ENCODE measurements at places on chromosomes 11 and 22.

GRCh38 chr11:120334894-120335462 lies 1.2 kb upstream of the ARHGEF12 start:
- DNase-seq, result peak; percentile 89

- DNase-seq, result no peak
Measured at GRCh38 chr11:107756553-107756952, 44.7 kb upstream of the SLN start.

GRCh38 chr11:72626414-72626936 lies 47.7 kb downstream of the PDE2A start:
- DNase-seq, result no peak

DNA sequence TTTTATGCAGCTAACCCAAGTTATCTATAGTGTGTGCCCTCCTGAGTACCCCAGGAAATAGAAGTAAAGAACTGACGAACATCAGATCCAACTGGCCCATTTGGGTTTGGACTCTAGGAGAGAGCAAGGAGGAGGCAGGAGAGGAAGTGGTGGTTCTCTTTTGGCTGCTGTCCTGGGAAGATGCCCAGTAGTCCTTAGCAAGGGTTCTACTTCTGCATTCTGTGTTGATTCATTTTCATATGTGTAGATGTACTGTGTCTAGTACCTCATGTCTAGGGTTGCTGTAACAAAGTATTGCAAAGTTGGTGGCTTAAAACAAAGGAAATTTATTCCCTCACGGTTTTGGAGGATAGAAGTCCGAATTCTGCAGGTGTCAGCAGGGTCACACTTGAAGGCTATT lies 6.6 kb upstream of the MMP27 start:
- no peak for DNase-seq

- no peak for DNase-seq
Measured at GRCh38 chr11:18145025-18145424, 12.7 kb downstream of the MRGPRX3 start.

- no peak for DNase-seq
Measured at GRCh38 chr11:91365986-91366585, 858.5 kb upstream of the FAT3 start.

- DNase-seq, result no peak
Measured at GRCh38 chr22:37369483-37369882, 57.8 kb downstream of the ELFN2 start.

- no peak for DNase-seq
Measured at GRCh38 chr11:102470251-102470650, 17.7 kb upstream of the TMEM123 start.

- no peak for DNase-seq
Measured at GRCh38 chr22:39144101-39144767, 8.2 kb downstream of the CBX7 start.

- DNase-seq, result no peak
Measured at GRCh38 chr22:20648306-20648903, 125.5 kb upstream of the SERPIND1 start.

DNA sequence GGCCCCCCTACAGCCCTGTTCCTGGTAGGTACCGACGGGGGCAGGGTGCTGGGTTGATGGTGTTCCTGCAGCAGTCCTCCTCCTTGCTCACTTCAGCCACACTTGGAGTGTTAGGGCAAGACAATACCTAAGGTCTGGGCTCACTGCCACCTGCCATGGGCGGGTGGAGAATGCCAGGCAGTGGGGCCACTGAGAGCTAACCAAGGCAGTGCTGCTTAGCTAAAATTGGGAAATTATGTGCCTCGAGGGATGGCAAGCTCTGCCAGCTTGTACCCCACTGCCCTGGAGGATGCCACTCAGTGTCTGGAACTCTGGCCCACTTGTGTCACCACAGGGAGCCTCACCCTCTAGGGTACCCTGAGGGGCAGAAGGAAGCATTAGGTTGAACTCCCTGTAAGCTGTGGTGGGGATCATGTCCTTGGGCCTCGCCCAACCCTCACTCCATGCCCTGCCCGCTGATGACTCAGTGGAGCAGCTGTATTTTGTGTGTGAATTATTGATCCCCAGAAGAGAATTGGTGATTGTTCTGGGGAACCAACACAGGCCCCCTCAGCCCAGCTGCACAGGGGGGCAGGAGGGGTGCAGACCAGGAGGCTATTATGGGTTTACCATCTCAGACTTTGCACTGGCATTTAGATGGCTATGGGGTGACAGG lies 17.7 kb downstream of the PHLDB1 start:
- no peak for DNase-seq

GRCh38 chr11:65945430-65945911 lies at the start of gene TSGA10IP:
Gene TSGA10IP, plus strand, starts transcription at chr11:65945480. Its CDS starts 196 bp downstream, at chr11:65945676.
- no peak for DNase-seq

DNA sequence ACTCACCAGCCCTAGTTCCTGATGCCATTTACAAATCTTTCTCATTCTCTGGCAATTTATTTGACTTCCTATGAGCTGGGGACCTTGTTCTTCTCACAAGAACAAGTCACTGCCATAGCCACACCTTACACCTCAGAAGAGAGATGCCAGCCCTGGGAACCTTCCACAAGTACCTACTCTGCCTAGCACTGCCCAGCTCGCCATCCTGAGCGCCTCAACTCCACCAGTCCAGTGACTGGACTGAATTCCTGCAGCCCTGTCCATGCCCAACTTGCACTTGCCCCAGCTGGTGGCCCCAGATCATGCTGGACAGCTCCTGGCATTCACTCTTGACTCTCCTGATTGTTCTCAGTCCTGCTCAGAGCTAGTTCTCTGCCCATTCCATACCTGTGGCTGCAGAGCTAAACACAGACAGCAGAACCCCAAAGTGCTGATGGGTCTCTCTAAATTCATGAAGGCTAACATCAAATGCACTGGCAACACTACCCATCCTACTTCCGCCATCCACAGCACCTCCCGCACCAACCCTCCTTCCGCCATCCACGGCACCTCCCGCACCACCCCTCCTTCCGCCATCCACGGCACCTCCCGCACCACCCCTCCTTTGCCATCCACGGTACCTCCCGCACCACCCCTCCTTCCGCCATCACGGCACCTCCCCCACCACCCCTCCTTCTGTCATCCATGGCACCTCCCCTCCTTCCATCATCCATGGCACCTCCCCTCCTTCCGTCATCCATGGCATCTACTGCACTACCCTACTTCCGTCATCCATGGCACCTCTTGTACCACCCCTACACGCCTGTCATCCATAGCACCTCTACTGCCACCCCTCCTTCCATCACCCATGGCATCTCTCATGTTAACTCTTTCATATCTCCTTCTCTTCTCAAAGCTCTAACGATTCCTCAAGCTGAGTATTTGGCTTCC lies 23.6 kb upstream of the SLC25A1 start:
- no peak for DNase-seq

- DNase-seq, result no peak
Measured at GRCh38 chr11:86798988-86799387, 1.4 kb upstream of the PRSS23 start.

DNA sequence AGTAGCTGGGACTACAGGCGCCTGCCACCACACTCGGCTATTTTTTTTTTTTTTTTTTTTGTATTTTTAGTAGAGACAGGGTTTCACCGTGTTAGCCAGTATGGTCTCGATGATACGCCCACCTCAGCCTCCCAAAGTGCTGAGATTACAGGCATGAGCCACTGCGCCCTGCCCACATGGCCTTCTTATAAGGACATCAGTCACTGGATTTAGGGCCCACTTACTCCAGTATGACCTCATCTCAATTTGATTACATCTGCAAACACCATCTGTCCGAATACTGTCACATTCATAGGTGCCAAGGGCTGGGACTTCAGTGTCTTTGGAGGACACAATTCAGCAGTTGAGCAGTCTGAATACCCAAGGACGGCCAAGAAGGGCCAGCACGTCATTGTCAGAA lies 8.2 kb upstream of the PRR5 start:
- DNase-seq, result no peak

DNA sequence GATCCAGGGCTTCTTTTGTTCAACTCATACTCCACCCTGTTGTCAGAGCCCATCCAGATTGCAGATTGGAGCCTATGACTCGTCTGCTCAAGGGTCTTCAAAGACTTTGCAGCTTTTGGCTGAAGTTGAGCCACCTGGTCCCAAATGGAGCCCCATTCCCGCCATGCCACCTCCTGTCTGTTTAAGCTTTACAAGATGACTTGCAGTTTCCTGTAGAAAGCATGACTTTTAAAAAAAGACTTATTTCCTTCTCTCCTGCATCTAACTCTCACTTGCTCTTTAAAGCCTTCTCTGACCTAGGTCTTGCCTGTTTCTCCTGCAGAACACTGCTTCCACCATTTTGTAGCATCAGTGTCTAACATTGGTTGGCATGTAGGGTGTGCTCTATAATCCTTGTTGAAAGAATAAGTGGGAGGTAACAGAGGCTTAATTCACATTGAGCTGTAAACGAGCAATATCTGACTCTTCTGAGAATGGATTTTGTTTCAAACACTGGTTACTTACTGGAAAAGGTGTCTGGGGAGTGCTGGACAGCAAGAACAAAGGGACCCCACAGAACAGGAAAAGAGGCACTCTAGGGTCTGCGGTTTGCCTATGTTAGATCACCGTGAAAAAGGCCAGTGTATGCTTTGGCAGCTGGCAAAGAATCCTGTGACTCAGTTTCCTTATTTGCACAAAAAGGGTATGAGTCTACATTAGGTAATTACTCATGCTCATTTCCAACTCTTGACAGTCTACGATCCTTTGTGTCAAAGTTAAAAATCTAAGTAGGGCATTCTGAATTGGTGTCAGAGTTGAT lies 30.3 kb downstream of the NF2 start:
- DNase-seq, result no peak

DNA sequence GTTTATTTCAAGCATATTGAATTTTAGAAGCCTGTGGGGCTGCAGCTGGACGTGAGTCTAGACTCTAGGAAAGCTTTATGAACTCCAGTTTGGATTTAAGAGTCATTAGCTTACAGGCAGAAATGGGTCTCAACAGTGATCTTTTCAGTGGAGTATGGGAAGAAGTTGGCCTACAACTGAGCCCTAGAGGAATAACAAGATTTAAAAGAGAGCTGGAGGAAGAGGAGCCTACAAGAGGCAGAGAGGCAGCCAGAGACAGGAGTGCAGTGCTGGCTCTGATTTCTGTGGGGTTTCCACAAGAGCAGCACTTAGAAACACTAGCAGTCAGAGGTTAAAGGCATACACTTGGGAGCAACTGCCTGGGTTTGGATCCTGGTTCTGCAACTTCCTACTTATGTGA lies 17.9 kb downstream of the APOL5 start:
- DNase-seq, result no peak

GRCh38 chr11:109510316-109510715 lies 88.3 kb downstream of the C11orf87 start:
- DNase-seq, result no peak

DNA sequence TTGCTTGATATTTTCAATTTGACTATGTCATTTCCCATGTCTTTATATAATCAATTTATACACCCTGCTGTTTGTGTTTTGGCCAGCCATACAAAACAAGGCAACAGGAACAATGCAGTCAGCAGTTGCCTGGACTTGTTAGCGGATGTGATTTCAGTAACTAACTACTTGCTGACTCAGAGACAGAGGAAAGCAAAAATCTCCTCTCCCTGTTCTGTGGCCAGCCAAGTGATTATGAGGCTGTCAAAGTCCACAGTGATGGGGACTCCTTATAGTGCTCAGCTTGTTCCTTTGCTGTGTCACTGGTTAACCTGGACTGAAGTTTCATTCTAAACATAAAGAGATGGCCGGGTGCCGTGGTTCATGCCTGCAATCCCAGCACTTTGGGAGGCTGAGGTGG lies 32.6 kb upstream of the APLP2 start:
- no peak for DNase-seq

GRCh38 chr11:113873236-113873626 lies 2.1 kb downstream of the USP28 start:
- DNase-seq, result no peak

DNA sequence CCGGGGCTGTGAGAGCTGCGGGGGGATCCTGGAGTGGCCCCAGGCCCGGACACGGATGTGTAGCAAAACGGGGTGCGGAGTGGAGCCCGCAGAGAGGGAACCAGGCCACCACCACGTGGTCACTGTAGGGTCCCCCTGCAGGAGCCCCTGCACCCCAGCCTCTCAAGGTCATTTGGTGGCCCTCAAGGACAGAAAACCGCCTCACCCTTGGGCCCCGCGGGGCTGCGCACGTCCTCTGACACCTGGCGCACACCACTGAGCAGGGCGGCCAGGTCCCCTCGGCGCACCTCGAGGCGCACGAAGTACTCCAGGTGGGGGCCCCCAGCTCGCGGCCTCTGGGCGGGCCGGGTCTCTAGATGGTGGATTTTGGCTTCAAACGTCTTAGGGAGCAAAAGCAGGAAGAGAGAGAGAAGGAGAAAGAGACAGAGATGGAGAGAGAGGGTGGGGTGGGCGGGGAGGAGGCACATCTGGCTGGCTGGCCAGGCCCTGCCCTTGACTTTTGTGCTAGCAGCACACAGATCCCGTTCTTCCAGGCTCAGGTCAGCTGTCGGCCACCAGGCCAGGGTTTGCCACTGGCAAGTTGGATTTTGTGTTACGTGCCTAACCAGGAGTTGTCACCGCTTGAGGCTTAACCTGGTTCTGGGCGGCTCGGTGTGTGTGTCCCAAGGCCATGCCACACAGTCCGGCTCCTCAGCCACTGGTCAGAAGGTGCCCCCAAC lies 3.2 kb downstream of the TH start:
- no peak for DNase-seq

DNA sequence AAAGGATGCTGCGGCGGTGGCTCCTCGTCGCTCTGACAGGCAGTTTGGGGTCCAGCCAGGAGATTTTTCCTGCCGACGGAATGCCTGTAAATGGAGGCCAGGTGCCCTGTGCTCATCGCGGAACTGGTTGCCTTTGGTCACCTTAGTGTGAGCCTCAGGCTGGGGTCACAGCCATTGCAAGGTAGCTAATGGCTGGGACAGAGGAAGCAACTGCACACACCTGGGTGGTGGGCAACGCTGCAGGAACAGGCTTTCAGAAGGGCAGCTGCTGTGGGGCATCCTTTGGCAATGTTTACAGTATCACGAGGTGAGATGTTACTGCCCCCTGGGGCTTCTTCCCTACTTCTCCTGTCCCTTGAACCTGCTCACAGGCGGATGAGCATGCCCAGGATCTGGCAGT lies 205.5 kb downstream of the GRIK4 start:
- DNase-seq, result no peak

- no peak for DNase-seq
Measured at GRCh38 chr11:73321604-73322381, 13.7 kb downstream of the ARHGEF17 start.

GRCh38 chr11:32225571-32226285 lies 134.9 kb downstream of the RCN1 start:
- DNase-seq, result no peak

- no peak for DNase-seq
Measured at GRCh38 chr22:18929459-18929858, 6.6 kb downstream of the PRODH start.

DNA sequence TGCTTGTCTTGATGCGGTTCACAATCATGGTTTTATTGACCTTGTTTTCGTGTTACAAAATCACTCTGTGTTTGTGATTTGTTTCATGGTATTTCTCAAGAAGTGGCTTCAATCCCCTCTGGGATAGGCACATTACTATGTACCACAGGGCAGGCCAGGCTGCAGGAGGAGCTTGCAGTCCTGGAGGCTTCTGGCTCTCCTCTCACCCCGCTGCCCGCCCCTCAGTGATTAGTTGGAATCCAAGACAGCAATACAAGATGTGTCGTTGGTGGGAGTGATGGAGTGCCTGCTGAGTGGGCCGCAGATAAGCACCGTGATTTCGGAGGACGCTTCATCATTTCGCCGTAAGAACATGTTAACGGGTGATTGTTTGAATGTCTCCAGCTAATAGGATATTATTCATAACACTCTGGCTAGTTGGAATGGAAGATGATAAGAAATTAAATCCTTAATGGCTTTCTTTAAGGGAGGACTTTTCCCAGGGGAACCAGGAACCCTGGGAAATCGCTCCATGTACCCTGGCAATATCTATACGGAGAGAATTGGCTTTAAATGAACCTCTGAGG lies 384.4 kb downstream of the MIAT start:
- no peak for DNase-seq

GRCh38 chr22:44304354-44304753 lies 8.4 kb downstream of the SHISAL1 start:
- DNase-seq, result no peak

Measured in NCI-H774 (cell line).